ENCODE measurements at places on chromosomes 13 and 19. TPM values are rescaled to one million over a fixed set of nuclear protein-coding genes. Genes with fewer than 3 reads are reported as not detected.

Gene CEACAM20
- polyA plus RNA-seq, result not detected

Gene R3HDM4
- polyA plus RNA-seq, result 47.4 TPM

Gene KIR3DL1
- not detected for polyA plus RNA-seq

Gene ZNF556
- polyA plus RNA-seq, result 0.56 TPM

Gene LHB
- not detected for polyA plus RNA-seq

Gene SLC7A9
- 40.0 TPM for polyA plus RNA-seq

Gene GALP
- polyA plus RNA-seq, result not detected

Gene ETHE1
- polyA plus RNA-seq, result 81.8 TPM

Gene ADGRL1
- 6.3 TPM for polyA plus RNA-seq

Gene COL4A1
- polyA plus RNA-seq, result 53.0 TPM

Gene LSR
- 37.9 TPM for polyA plus RNA-seq

- no peak for DNase-seq
Measured at GRCh38 chr13:30477346-30478195, 11.8 kb upstream of the HMGB1 start.

DNA sequence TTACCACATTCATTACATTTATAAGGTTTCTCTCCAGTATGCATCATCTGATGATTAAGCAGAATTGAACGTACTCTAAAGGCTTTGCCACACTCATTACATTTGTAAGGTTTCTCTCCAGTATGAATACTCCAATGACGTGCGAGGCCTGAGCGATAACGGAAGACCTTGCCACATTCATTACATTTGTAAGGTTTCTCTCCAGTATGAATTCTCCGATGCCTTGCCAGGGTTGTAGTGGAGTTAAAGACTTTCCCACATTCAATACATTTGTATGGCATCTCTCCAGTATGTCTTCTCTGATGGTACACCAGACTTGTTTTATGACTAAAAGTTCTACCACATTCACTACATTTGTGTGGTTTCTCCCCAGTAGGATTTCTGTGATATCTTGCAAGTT, 16.8 kb upstream of the ZNF432 start:
- DNase-seq, result no peak

DNA sequence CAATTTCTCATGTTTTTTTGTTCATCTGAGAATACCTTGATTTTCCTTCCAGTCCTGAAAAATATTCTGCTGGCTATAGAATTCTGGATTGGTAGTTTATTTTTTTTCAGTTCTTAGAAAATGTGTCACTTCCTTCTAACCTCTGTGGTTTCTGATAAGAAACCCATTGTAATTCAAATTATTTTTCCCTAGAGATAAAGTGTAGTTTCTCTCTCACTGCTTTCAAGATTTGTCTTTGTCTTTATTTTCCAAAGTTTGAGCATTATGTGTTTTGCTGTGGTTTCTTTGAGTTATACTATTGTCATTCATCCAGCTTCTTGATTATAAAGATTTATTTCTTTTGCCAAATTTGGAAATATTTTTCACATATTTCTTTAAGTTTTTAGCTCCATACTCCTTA, 324.0 kb upstream of the SPRY2 start:
- no peak for DNase-seq

DNA sequence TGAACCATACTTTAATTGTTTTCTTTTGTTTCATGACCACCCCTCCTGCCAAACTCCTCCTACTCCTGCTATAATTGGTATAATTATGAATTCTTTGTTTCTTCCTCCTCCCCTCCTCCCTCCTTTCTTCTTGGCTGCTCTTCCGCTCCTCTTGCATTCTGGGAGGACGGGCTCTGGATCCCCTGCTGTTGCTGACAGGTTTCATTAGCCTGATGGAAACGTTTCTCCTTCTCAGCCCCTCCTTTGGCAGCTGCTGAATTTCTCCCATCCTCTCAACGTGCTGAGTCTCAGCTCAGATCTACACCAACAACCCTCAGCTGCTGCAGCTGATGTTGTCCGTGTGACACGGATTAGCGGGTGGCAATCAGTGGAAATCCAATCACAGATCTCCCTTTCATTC, 97.1 kb upstream of the UBAC2 start:
- DNase-seq, result peak; percentile 35

GRCh38 chr13:25923217-25924085, 128.4 kb downstream of the SHISA2 start:
- no peak for DNase-seq

DNA sequence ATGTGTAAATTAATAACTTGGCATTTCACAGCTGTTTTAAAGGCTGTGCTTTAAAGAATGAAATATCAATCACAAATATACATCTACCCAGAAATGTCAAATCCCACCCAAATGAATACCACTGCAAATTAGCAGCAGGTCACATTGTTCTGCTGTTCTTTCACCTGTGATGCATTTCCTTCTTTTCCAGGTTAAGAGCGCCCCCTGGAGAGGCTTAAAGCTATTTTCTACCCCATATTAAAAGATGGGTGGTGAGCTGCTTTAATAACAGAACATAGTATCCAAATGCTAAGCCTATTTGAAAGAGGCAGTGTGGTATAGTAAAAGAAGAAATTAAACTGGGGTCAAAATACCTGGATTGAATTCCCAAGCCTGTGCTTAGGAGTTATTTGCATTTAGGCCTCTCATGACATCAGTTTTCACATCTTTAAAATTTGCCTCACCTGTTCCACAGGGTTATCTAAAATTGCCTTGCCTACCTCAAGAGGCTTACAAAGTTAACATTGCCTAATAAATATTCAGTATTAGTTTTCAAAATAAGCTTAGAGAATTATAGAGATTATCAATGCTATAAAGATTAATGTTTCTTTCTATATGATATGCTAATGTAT, 396.9 kb upstream of the SLITRK5 start:
- DNase-seq, result peak; percentile 51

DNA sequence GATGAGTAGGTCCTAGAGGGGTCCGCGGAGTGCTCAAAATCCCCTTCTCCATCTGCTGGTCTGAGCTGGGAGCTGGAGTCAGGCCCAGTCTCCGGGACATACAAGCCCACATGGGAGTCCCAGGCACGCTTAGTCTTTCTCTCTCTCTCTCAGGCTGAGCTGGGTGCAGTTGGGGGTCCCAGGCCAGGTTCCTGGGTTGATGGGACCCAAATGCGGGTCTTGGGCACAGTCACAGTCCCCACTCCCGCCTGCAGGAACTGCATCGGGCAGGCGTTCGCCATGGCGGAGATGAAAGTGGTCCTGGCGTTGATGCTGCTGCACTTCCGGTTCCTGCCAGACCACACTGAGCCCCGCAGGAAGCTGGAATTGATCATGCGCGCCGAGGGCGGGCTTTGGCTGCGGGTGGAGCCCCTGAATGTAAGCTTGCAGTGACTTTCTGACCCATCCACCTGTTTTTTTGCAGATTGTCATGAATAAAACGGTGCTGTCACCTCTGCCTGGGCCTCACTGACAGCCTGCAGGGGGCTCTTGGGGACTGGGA, 23.8 kb downstream of the CYP4F12 start:
- no peak for DNase-seq

DNA sequence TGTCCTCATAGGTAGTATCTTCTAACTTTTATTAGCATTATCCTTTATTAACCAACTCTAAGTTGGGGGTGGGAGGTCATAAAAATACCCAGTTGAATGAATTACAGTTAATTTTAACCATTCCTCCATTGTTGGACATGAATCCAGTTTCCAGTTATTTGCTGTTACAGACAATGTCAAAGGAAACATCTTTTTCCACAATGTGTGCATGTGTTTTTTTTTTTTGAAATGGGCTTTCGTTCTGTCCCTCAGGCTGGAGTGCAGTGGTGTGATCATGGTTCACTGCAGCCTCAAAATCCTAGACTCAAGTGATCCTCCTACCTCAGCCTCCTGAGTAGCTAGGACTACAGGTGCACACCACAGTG, 32.0 kb downstream of the KLF5 start:
- no peak for DNase-seq

- peak; percentile 33 for DNase-seq
Measured at GRCh38 chr13:82947191-82947621, 935.1 kb downstream of the SLITRK1 start.

DNA sequence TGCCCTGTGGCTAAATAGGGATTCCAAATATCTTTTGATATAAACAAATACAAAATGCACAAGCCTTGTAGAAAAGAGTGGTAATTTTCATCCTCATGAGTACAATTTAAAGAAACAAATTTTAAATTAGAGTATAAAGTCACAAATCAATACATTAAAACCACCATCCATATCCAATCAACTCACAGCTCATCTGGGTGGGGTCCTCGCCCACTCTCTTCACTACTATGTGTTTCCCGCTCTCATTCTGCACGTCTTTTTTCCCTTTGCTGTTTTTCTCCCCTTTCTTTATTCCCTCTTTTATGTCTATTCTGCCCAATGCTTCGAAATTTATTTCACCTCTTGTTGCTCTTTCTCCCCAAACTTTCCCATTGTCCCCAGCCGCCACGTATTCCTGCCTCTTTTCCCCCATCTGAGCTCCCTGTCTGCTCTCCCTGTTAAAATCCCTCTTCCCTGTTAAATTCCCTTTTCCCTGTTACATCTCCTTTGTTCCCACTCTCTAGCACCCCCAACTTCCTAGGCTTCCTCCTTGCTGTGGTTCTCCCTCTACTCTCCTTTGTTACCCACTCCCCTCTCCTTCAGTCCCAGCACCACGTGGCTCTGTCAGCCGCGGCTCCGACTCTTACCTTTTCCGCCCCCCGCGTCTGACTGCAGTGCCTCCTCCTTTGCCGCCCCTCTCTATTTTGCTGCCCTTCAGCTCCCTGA, 1.3 kb downstream of the ZNF616 start:
- DNase-seq, result no peak

DNA sequence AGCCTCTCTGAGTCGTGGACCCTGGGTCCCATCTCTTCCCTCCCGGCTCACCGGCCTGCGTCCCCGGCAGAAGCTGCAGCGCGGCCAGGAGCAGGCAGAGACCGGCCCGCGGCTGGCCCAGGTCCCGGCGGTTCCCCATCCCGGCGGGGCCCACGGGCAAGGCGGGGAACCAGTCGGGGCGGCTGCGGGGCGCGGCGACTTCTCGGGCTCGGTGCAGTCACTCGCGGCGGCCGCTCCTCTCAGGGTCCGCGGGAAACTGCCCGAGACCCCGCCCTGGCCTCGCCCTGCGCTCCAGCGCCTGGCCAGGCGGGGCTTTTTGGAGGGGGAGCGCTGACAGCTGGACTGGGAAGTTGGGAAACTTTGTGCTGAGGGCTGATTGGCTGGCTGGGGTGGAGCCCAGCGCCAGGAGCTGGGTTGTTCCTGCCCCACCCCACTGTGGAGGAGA, at the start of gene COL5A3:
Gene COL5A3 (minus strand): TSS at position 258 of the 445 bp plus-strand sequence. CDS start 119 bp downstream, at position 139.
- no peak for DNase-seq

DNA sequence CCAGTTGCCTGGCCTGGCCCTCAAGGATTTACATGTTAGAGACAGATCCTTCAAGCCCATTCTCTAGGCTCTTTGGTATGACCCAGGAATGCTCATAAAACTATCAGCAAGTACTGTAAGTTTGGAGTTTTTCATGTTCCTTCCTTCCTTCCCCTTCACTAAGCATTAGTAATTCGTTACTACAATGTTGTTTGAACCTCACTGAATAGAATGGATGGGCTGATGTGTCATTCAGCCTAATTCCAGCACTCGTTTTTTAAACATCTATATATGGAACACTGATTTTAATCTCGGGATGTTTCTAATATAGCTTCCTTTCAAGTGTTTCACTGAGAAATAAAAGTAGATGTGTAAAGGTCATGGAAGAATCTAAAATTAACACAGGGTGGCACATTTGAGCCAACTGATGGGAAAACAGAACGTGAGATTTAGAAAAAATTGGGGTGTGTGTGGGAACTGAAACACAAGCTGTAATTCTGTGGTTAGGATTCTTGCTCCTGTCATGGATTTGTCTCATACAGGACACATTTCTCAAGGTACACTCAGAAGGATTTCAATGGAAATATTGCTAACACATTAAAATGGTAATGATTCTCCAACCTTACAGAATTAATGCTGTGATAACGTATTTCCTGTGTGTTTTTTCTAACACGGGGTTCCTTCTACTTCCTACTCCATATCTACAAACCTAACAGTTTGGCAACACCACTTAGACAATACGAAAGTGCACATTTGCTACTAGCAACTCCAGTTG, 93.4 kb downstream of the FLT1 start:
- DNase-seq, result no peak

DNA sequence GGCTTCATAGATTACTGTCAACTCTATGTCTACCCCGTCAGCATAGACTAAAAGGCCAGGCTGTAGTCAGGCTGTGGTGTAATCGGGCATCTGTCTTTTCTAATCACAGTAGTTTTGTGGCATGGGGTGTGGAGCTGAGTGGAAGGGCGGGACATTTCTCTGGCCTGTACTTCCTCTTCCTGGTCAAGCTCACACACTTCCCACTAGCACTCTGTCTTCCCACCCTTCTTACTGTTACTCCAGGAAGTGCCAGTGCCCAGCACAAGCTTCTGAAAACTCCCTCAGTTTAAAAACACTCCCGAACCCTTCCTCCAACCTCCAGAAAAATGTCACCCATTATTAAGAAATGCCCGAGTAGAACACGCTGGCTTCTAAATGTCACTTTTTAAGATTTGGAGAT, 229.8 kb downstream of the KLF5 start:
- no peak for DNase-seq

DNA sequence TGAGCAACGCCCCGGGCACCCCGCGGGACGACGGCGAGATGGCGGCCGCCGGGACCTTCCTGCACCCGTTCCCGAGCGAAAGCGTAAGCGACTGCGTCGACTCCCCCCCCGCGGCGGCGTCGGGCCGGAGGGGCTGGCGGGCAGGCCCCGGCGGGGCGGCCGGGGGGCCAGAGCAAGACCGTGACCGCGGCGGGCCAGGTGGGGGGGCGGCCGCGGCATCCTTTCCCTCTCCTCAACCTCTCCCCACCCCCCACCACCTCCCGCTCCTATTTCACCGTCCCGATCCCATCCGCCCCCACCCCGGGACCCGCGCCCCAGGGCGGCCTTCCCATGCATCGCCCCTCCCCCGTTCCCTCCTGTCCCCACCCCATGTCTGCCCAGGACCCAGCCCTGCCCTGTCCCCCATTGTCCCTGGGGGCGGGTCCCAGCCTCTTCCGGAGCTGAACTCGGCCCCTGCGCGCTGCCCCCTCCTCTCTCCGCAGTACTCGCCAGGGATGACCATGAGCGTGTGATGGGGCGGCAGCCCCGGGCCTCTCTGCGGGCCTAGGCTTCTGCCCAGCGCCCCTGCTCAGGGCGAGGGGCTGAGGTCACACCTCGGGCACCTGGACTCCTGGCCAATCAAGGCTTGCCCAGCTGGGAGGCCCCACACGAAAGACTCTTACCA, 4.1 kb downstream of the ISYNA1 start:
- peak; percentile 81 for DNase-seq

- no peak for DNase-seq
Measured at GRCh38 chr19:13804830-13805683, 9.8 kb downstream of the ZSWIM4 start.

DNA sequence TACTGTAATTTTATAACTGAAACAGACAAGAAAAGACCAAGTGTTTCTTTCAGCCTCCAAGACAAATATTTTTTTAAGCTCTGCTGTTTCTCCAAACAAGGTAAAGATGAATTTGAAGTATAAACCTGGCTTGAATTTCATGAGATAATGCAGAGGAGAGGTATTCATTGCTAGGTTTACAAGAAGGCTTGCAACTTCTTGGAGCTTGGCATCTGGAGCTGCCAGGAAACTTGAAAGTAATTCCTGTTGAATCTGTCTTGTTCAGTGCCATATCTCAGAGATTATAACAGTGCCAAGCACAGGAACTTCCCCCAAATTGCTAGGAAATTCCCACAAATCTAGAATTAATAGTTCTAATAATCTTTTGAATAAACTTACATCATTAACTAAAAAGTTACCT, 70.9 kb downstream of the CDK8 start:
- DNase-seq, result no peak

All from kidney (tissue), 22 donors.